Activated effector memory CD4-positive, alpha-beta T cell treated with anti-CD3 and anti-CD28 coated beads, Interleukin-2, amount 50 U/mL, for 16 hours (primary cell): ENCODE measurements at places on chromosomes 12 and 14.

DNA sequence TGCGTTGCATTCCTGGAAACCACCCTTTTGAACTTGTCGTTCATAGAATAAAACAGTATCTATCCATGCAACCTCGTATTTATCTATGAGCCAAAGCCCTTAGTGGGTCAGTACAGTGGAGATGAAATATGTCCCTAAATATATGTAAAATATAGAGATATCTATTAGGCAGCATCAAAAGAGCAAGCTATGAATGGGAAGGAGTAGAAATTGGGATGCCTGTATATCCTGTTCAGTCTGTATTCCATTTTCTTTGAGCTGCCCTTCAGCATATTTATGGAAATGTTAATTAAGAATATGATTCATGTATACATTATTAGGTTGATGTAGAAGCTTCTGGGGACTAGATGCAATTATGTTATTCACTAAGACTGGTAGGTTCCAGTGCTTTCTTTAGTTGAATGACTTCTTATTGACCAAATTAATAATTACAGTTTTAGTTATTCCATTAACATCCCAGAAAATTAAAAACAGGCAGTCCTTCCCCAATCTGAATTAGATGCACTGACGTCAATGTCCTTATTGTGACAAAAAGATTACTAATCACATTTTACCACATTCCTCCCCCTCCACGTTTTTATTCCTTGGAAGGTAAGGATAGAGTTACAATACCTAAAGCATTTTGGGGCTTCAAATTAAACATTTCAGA lies 11.9 kb upstream of the FRMD6 start:
- no peak for DNase-seq

DNA sequence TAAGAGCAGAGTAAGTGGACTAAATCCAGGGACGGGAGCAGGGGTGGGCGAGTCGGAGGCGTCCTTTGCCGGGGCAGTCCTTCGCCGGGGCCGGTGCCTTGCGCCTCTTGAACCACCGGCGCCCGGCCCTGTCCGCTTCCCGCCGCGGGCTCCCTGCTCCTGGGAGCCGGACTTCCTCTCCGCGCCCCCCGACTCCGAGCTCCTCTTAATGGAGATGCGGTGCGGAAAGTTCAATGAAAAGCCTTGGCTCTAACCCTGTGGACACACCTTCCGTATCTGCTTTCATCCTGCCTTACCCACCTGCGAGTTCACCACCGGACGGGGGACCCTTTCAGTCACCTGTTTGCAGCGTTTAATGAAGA lies 412 bp downstream of the FGFR1OP2 start:
- no peak for DNase-seq

- peak; percentile 53 for DNase-seq
These were observed 76.7 kb downstream of the TMEM121 start for GRCh38 chr14:105602799-105603793.

DNA sequence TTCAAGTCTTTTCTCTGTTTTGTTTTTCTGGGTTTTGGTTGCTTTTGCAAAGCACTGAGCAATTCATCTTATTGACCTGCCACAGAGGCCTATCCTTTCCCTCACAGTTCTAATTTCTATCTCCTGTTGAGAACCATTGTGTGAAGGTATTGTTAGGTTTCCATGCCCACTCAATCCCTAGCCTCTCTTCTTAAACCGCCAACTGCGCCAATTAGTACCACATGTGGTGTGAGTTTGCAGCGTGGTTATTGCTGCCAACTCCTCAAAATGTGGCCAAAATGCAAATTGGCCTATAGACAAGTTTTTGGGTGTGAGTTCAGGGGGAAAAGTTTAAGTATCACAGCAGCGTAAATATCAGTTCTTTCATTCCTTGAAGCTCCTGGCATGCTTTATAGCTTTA lies 232.6 kb downstream of the FLRT2 start:
- DNase-seq = no peak

DNA sequence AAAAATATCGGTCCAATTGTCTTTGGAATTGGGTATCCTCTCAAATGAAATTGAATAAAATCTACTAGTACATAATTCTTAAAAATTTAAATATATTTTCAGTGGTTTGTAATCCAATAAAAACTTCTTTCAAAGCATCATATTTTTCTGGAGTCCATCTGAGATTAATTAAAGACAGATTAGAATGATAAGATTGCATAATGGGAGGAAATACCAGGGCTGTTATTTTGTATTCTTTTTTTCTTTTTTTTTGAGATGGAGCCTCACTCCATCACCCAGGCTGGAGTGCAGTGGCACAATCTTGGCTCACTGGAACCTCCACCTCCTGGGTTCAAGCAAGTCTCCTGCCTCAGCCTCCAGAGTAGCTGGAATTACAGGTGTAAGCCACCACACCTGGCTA lies 103.8 kb downstream of the TMTC3 start:
- no peak for DNase-seq

GRCh38 chr12:109759595-109759994 lies 46.0 kb downstream of the FAM222A start:
- DNase-seq = peak; percentile 28

- no peak for DNase-seq
These were observed 2.4 kb upstream of the WIF1 start for GRCh38 chr12:65123435-65124063.

DNA sequence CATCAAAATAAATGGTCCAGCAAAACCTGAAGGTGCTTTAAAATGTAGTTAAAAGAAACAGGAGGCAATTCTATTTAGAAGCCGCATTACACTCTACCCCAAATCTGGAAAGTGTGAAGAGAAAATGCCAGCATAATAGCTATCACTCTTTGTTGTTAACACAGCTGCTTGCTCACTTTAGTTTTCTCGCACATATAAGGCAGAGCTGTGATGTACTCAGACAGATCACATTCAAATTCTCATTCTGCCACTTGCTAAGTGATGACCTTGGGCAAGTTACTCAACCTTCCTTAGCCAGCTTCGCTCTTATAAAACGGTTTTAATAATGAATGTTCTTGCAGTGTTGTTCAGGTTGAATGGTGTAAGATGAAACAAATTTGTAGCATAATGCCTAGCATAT lies 56.0 kb upstream of the MGAT4C start:
- DNase-seq = no peak
